ENCODE measurements at places on chromosomes 4 and X.

DNA sequence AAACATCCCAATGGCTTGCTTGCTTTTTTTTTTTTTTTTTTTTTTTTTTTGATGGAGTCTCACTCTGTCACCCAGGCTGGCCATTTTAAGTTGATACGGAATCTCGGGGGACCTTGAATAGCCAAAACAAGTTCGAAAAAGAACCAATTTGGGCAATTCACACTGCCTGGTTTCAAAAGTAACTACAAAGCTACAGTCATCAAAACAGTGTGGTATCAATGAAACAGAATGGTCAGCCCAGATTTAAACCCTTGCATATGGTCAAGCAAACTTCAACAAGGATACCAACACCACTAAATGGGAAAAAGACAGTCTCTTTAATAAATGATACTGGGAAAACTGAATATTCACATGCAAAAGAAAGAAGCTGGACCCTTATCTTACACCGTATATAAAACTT lies 41.8 kb downstream of the BRCC3 start:
- no peak for DNase-seq

DNA sequence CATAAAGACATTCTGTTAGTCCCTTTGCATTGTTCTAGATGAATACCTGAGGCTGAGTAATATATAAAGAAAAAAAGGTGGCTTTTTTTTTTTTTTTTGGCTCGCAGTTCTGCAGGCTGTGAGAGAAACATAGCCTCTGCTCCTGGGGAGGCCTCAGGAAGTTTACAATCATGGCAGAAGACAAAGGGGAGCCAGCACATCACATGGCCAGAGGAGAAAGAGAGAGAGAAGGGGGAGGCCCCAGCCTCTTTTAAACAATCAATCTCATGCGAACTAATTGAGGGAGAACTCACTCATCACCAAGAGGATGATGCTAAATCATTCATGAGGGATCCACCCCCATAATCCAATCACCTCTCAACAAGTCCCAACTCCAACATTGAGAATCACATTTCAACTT lies 364.0 kb upstream of the EPHA5 start:
- DNase-seq = no peak

- no peak for DNase-seq
Measured at GRCh38 chr4:132085105-132085504, 1064.0 kb upstream of the PCDH10 start.

DNA sequence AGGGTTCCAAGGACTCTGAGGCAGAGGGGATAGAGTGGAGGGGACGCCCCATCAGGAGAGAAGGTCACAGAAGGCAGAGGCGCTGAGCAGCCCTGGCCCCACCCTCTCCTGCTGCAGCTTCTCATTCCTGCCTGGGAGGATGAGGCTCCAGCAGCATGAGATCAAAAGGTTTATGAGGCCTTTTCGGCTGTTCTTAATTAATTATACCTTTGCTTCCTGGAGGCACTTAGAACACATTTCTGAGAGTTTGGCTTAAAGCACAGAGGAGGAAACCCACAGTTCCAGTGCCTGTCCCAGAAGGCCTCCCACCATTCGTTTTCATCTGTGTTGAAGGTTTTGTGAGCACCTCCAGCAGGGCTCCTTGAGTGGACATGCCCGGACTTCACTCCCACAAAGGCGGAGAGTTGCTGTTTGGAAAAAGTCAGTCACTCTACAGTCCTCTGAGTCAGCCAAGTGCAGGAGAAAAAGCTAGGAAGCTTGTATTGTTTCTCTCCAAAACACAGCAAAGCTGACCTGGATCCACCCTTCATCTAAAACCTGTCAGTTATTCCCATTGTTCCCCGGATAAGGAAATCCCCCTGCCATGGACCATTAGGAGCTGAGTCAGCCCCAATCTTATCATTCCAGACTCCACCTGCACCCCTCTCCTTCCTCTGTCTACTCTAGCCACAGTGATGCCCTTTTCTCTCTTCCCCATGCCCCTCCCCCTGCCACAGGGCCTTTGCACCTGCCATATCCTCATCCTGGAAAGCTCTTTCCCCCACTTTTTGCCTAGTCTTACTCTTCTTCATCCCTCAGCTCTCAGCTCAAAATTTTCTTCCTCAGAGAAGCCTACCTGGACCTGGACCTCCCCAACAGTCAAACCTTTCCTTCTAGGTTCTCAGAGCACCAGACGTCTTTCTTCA lies 276.8 kb downstream of the FBXW7 start:
- DNase-seq = no peak

GRCh38 chrX:132837967-132838366 lies 120.5 kb downstream of the HS6ST2 start:
- DNase-seq = no peak

DNA sequence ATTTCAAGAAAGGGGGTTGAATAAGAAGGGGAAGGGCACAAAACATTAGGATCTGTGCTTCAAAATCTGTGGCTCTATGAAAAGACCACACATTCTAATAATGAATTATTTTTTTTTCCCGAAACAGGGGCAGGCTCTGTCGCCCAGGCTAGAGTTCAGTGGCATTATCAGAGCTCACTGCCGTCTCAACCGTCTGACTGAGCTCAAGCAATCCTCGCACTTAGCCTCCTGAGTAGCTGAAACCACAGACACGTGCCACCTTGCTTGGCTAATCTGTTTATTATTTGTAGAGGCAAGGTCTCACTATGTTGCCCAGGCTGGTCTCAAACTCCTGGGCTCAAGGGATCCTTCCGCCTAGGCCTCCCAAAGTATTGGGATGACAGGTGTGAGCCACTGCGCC lies 33.4 kb downstream of the ACSL1 start:
- DNase-seq = no peak

- no peak for DNase-seq
Measured at GRCh38 chr4:87857789-87858188, 25.0 kb downstream of the MEPE start.

GRCh38 chr4:127250577-127250976 lies 382.2 kb upstream of the INTU start:
- DNase-seq = no peak

- no peak for DNase-seq
Measured at GRCh38 chr4:159639671-159640323, 536.9 kb downstream of the RAPGEF2 start.

- no peak for DNase-seq
Measured at GRCh38 chr4:31290836-31291235, 570.7 kb downstream of the PCDH7 start.

GRCh38 chr4:134867027-134867426 lies 665.4 kb upstream of the PABPC4L start:
- no peak for DNase-seq

DNA sequence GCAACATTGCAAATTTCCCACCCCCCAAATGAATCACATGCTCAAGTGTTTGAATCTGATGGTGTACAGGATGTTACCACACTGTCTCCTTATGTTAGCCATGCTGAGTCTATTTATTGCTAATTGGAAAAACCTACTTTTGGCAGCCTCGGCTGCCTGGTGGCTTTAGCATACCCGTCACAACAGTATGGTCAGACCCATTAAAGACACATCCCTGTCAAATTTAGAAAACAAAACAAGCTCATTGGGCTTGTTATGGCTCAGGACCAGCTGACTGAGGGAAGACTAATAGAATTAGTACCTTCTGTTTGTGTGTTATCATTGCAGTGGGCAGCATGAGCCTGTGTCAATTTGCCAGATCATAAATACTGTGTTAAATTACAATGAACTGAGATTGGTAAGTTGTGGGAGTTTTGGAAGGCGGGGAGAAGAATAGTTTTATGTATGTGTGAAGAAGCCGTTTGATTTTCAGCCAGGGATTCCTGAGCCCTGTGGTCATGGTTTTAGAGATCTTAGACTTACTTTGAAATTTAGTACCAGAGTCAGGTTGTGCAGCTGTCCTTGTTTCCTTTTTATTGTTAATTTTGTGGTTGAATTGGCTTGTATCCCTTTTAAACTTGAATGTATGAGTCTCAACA lies 66.8 kb downstream of the POLA1 start:
- no peak for DNase-seq

DNA sequence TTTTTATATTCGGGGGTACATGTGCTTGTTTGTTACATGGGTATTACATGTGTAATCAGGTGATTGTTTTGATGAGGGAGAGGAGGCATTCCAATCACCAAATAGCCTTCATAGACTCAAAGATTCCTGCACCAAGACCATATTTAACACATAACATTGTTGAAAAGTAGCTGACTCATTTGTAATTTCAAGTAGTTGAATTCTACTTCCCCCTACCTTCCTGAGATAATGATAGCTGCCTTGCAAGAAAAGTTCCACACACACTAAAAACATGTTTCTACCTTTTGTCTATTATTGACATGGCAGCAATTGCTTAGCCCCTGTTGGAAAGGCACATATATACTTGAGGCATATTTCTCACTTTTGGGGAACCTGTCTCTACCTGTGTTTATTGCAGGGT lies 16.1 kb downstream of the PGAM4 start:
- no peak for DNase-seq

DNA sequence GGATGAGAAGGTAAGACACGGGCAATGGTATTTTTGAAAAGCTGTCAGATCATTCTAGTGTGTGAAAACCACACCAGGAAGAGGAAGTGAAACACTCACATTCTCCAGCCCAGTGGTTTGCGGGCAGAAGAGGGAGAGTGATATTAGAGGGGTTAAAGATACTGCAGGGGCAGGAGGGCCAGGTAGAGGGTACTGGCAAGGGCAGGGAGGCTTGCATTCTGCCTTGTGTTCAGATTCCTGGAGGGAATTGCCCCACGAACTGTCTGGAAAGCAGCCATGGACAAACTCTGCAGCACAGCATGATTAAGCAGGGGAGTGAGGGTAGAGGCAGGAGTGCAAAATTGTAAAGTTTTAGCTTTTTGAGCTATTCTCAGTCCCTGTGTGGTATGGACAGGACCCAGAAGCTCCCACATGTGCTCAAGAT lies 30.9 kb downstream of the NIPAL1 start:
- DNase-seq = no peak

GRCh38 chrX:129545408-129545807 lies 5.3 kb downstream of the OCRL start:
- no peak for DNase-seq

- no peak for DNase-seq
Measured at GRCh38 chrX:114178126-114178525, 405.8 kb upstream of the HTR2C start.

DNA sequence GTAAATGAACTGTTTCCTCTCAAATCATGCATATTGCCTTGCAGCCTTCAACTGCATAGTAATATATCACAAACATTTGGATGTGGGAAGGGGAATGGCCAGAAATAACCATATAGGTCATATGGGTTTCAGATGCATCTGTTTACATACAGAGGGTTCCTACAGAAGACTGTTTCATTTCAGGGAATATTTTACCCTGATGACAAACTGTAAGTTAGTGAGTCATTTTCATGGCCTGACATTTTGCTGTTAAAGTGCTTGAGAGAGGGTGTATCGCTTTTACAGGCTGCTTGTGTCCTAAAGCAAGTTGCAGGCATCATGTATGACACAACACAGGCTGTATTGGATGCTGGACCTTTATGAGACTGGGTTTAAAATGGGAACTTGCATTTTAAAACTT lies 25.5 kb upstream of the AMOT start:
- DNase-seq = no peak

GRCh38 chrX:10112510-10112909 lies 44.3 kb upstream of the CLCN4 start:
- no peak for DNase-seq

DNA sequence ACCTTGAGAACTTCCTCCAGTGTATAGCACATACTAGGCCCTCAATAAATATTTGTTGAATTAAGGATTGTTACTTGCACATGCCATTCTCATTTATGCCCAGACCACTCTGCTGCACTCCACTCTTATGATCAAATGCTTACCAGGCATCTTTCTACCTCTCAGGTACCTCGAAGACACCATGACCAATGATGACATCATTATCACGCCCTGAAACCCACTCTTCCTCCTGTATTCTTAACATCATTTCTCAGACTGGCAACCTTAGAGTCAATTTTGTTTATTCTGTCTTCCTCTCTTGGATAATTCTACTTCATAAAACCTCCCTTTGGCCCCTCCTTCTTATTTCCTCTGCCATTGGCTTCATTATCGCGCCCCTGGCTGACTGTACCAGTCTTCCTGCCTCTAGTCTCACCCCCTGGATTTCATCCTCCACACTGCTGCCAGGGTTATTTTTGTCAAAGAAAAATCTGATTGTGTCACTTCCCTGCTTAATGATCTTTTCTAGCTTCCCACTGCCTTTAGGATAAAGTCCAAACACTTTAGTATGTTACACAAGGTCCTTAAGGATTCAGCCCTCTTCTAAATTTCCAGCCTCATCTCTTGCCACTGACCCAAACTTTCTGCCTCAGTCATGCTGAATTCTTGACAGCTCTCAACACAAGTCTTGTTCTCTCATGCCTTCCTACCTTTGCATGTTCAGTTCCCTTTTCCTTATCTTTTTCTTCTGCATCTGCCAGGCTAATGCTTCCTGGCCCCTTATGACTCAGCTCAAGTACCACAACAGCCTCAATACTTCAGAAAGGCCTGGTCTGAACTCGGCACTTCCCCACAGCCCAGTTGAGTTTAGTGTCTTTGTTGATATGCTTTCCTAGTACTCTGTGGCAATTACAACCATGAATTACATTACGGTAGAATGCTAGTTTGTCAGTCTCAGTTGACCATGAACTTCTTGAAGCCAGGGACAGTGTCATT lies 45.8 kb downstream of the HDAC8 start:
- DNase-seq = no peak

DNA sequence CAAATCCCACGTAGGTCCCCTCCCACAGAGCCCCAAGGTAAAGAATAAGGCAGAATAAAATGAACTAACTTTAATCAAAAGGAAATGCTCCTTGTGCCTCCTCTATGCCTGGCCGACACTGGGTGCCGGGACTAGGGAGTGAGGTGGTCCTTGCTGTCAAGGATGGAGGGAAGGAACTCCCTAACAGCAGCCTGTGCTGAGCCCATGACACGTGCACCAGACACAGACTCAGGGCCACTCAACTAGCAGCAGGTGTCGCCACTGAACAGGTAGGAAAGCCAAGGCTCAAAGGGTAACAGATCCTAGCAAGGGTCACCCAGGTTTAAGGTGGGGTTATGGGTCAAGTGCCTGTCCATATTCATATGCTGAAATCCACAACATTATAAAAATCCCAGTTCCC lies 29.2 kb downstream of the MSX1 start:
- DNase-seq = no peak
